ENCODE measurements at places on chromosomes 5 and 9. TPM values are rescaled to one million over a fixed set of nuclear protein-coding genes. Genes with fewer than 3 reads are reported as not detected.
A peak's percentile ranks its signal among the peaks of the same experiment; 100 is the strongest.

RELL2 gene
- total RNA-seq = 43.1 TPM

PCDH12 gene
- total RNA-seq = not detected

- no peak for DNase-seq
Observed at GRCh38 chr5:121937762-121938161, 24.0 kb upstream of the SRFBP1 start.

DNA sequence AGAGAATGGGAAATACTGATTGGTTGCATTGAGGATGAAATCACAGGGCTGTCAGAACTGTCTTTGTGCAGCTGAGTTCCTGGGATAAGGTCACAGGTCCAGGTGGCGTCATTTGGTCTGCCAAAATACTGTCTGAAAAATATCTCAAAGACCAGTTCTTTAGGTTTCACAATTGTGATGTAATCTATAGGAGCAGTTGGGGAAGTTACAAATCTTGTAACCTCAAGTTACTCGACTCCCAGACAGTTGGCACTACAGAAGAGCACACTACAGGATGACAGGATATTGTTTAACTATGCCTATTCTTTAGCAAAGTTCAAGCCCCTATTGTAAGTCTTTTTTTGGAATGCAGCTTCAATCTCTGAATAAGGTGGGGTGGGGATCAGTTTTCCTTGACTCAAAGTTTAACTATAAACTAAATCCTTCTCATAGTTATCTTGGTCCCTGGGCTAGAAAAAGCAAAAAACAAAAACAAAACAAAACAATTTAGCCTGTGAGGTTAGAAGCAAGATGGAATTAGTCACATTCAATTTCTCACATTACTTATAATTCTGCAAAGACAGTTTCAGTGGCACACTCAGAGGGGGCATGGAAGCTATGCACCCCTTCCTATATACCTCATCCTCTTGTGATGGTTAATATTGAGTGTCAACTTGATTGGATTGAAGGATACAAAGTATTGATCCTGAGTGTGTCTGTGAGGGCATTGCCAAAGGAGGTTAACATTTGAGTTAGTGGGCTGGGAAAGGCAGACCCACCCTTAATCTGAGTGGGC lies 276.0 kb downstream of the AUH start:
- no peak for DNase-seq

RALGPS1 gene
- 16.3 TPM for total RNA-seq

DNA sequence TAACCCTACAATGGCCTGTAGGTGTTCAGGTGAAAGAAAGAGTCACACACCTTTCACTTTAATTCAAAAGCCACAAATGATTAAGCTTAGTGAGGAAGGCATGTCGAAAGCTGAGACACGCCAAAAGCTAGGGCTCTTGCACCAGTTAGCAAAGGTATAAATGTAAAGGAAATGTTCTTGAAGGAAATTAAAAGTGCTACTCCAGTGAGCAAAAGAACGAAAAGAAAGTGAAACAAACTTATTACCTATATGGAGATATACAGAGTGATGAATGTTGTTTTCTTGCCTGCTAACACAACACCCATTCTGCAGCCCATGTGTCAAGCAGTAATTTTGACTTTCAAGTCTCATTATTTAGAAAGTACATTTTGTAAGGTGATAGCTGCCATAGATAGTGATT lies 254.2 kb upstream of the SLC24A2 start:
- DNase-seq = no peak

DNA sequence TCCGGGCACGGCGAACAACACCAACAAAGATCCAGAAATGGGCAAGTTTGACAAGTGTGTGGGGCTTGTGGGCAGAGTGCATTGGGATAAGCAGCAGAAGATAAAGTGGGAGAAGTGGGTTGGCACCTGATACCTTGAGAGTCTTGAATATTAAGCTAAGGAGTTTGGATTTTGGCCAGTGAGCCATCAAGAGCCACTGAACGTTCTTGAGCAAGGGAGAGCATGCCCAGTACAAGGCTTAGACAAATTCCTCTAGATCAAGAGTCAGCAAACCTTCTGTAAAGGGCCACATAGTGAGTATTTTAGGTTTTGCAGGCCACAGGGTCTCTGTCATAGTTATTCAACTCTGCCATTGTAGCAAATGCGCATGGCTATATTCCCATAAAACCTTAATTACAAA lies 26.6 kb upstream of the TRMT10B start:
- DNase-seq = no peak

- DNase-seq = no peak
Observed at GRCh38 chr9:133714606-133715294, 23.4 kb downstream of the SARDH start.

GRCh38 chr5:142561486-142562097 lies 124.3 kb downstream of the FGF1 start:
- no peak for DNase-seq

- peak; percentile 64 for DNase-seq
Observed at GRCh38 chr9:37337301-37337890, 85.1 kb upstream of the GRHPR start.
